Left hindlimb (tissue), 1 donor: ENCODE measurements at places on chromosomes 11 and 22.

- DNase-seq, result peak; percentile 81
Observed at GRCh38 chr11:34495724-34496377, 17.7 kb downstream of the ELF5 start.

DNA sequence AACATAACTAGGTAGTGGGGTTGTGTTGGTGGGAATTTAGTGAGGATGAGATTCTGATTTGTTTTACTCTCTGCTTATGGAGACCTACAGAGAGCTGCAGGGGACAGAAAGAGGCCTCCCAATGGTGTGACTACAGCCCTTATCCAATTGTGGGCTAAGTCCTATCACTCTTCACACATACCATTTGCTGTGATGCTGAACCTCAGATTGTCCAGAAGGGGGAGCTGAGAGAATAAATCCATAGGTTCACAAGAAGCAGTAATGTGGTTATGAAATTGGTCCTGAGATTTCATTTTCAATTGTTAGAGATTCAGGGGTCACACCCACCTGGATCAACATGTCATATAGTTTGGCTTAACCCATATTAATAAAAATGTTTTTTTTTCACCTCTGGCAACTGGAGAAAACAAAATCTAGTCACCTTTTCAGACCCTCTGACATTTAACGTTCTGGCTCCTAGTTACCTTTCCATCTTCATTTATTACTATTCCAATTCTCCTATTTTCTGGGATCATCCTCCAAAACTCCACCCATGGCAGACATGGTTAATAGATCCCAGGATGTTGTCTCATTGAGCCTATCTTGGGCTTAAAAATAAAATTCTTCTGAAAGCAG lies 53.3 kb upstream of the PTPN5 start:
- DNase-seq, result no peak

DNA sequence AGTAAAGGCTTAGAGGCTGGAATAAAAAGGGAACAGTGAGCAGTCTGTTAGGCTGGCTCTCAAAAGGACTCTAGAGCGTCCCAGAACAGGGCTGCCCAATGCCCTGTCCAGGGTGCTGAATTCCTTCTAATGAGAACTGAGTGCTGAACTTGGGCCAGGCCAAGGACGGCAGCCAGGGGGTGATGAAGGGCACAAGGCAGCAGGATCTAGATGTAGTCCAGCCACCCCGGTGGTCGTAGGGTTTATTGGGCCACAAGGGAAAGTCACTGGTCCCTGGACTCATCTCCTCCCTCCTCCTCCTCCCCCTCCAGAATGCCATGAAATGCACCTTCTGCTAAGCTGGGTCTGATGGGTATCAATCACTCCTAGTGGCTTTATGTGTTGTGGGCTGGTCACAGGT lies 19.2 kb downstream of the NPTXR start:
- peak; percentile 73 for DNase-seq

GRCh38 chr11:27622541-27623300 lies 77.5 kb downstream of the BDNF start:
- no peak for DNase-seq
